ENCODE measurements at places on chromosomes 11 and 22.

GRCh38 chr22:16960220-16960883, 47.7 kb downstream of the GAB4 start:
- DNase-seq: no peak

DNA sequence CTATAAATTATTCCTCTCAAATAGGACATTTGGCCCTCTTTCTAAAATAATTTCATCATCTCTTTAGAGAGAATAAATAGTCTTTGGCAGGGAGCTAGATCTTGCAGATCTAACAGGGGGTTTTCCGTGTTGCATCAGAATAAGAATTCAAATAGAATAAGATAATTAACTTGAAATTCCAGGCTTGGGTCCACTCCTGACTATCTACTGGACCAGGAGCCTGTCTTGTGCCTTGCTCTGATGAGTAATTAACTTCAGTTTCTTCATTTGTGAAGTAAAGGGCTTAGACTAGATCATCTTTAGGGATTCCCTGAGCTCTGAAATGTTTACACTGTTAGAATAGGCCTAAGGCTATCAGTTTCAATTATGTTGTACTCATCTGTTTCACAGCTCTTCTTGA, 23.5 kb upstream of the TMEM123 start:
- DNase-seq: no peak

DNA sequence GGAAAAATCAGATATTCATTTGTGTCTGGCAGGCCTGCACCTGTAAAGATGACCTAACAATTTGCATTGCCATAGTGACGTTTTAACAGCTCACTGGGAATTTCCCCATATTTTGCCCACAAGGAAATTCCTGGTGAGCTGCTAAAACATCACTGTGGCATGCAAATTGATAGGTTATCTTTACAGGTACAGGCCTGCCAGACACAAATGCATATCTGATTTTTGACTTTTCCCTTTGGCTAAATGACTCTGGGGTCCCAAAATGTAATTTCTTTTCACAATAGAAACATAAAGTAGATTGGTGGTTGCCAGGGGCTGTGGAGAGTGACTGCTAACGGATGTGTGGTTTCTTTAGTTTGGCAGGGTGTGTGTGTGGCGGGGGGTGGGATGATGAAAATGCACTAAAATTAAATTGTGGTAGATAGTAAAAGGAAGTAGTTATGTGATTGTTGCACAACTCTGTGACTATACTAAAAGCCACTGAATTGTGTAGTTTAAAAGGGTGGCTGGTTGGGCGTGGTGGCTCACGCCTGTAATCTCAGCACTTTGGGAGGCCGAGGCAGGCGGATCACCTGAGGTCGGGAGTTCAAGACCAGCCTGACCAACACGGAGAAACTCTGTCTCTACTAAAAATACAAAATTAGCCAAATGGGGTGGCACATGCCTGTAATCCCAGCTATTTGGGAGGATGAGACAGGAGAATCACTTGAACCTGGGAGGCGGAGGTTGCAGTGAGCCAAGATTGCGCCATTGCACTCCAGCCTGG, 18.5 kb upstream of the FEZ1 start:
- no peak for DNase-seq

DNA sequence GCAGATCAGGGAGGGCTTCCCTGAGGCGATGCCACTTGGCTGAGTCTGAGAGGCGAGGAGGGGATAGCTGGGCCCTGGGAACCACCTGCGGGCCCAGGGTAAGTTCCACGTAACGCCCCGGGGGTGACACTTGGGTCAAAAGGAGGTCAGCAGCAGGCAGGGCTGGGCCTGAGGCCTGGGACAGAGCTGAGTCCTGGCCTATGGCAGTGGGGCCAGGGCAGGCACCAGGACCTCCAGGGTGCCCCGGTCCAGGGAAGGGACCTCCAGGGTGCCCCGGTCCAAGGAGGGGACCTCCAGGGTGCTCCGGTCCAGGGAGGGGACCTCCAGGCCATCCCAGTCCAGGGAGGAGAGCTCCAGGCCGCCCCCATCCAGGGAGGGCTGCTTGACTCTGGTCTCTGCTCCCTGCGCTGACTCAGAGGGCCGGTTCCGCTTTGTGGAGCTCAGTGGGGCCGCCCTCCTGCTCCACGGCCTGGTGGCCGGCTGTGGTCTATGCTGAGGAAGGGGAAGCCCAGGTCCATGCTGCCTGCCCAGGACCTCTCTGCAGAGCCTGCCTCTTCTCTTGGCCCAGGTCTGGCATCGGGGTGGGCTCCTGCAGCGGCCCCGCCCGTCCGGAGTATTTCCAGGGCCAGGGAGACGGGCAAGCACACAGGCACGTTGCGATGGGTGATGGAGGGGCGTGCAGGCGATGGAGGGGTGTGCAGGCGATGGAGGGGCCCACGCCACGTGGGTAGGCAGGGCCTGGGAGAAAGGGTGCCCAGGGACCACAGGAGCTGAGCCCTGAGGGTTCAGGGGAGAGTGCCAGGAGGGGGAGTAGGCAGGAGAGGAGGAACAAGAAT, 19.5 kb upstream of the WNT7B start:
- no peak for DNase-seq

DNA sequence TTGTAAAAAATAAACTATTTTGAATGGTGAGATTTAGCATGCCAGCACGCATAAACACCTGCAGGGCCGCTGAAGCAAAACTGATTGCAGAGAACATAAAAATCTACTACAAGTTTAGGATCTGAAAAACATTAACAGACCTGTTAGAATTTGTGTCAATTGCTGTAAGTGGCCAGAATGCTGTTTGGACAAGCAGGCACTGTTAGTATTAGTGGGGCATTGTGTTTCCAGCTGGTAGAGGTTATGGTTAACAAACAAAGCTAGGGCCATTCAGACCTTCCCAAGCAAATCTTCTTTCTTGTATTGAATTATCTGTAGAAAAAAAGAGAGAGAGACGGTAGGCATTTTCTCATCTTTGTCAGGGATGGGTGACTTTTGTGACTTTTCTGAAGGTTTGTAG, 57.6 kb upstream of the OLFML1 start:
- no peak for DNase-seq

- DNase-seq: no peak
These were observed 35.9 kb upstream of the MYEOV start for GRCh38 chr11:69257838-69258658.

DNA sequence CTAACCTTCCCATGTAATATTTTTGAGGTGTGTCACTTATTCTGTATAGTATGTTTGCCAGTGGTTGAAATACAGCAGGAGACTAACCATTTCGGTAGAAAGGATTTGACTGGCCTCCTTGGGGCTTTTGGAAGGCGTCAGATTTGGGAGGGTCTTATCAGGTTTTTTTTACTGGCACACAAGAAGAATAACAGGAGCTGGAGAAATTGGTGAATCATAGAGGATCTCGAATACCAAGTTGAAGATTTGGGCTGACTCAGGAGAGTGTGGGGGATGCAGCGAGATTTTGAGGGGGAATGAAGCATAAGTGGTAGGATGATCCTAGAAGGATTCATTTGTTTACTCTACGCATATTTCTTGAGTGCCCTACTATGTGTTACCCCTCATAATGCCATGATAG, 200.5 kb downstream of the DDX10 start:
- DNase-seq: no peak

GRCh38 chr11:12743834-12744449, 69.7 kb downstream of the TEAD1 start:
- no peak for DNase-seq

GRCh38 chr11:9664276-9665171, 647 bp downstream of the SWAP70 start:
- DNase-seq: no peak

DNA sequence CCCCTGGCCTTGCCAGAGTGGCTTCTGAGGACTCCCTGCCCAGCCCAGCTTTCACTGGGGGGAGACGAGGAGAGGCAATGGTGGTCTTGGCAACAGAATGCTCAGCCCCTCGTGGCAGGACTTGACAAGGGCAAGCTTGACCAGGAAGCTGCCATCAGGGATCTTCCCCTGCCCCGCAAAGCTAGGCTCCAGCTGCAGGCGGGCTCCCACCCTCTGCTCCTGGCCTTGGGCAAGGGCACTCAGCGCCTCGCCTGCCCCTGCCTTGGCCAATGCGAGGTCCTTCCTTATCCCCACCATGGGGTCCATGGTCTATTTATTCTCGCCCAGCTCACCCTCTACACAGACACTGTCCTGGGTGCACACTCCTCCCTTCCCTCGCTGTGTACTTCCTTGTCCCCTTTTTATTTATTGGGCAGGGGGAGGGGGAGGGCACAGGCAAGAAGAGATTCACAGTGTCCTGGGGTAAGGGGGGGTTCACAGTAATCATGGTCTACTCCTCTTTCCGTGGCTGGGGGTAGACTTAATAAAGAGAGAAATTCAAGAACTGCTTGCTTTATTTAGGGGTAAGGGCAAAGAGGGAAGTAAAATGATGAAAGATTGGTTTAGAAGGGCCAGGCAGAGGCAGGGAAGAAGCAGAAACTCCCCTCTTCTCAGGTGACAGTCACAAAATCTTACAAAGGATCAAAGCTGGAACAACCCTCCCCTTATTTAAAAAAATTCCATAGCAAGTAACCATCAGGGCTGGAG, 1.6 kb downstream of the GPHA2 start:
- DNase-seq: no peak

DNA sequence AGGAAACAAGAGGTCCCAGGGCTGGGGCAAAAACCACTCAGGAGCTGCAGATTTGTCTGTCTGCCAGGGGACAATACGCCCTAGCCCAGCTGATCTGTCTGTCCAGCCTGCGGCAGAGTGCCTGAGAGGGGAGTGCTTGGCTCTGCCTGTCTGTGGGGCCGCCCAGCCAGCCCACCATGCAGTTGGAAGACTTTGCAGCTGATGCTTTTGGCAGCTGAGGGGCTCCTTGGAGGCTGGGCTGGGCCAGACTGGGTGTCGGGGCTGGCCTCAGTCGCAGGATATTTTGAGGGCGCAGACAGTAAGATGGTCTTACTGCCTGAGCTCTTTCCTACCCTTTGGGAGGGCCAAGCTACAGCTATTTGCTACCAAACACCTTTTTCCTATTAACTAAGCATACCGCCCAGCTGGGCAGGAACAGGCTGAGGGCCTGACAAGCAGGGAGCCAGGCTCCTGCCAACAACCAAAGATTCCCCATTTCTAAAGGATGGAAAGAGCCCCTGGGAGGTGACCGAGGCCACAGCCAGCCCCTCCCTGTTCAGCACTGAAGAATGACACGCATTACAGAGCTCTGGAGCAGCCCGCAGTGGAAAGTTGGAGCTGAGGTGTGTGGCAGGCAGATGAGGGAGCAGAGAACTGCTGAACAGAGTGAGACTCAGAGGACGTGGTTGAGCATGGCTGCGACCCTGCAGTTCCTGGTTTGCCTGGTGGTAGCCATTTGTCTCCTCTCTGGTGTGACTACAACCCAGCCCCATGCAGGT, at the start of gene FAM180B:
Gene FAM180B (plus strand): TSS at position 581 of the 758 bp plus-strand sequence. CDS start 91 bp downstream, at position 672.
- no peak for DNase-seq

DNA sequence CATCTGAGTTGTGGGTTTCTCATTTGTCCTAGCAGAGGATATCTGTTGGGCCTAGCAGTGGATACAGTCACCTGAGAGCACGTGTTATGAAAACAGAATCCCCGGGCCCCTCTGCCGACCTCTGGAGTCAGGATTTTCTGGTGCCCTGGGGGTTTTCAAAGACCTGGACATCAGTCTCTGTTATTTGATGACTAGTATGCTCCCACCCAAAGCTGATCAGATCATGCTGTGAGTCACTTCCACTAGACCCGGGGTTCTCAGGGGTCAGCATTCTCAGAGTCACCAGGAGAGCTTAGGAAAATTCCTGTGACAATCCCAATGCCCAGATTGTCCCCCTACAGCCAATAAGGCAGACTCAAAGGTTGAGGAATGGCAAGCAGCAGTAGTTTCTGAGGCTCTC, 38.7 kb downstream of the KCNJ1 start:
- no peak for DNase-seq

DNA sequence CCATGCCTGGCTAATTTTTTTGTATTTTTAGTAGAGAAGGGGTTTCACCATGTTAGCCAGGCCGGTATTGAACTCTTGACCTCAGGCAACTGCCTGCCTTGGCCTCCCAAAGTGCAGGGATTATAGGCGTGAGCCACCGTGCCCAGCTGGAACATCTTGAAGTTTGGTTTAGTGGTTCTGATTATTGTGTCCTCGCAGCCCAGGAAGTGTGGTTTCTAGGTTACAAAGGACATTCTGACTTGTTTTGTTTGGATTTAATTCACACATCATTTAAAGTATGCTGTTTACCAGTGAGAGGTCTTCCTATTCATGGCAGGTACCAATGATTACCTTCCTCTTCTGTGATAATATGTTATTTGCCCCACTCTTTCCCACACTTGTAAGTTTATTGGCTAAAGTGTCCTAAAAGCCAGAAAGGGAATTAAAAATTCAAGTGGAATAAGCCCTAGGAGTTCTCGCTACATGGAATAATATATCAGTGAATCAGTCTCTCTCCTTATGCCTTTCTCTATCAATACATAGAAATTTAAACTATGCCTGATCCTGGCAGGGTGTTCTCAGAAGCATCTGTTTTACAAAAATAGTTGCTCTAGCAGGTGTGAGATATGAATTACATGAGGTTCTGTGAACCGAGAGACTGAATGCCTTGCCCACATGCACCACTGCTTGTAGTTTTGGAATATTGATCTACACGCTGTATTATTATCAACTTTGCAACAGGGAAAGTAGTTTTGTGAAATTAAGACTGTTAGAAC, 263.1 kb downstream of the DDX10 start:
- DNase-seq: no peak
